Anterior cingulate cortex (tissue), 58 donors: ENCODE measurements at places on chromosomes 1 and 21.

- DNase-seq = no peak
Measured at GRCh38 chr21:39441502-39442475, 3.8 kb downstream of the LCA5L start.

- no peak for DNase-seq
Measured at GRCh38 chr1:231203259-231204057, 37.6 kb upstream of the GNPAT start.

DNA sequence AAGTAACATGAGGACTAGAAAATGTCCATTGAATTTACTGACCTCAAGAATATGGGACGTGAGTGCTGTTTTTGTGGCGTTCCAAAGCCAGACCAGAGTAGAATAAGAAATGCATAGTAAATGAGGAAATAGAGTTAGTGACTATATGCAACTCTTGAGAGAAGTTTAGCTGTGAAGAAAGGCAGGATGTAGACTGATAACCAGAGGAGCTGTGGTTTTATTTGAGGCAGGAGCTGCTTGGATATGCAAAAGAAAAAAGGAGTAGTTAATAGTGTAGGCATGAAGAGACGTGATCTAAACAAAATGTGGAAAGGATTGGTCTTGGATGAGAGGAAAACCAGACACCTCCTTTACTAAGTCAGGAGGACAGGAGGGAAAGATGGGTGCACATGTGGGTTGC is 28.2 kb downstream of the DNAH14 start:
- DNase-seq = no peak

- DNase-seq = no peak
Measured at GRCh38 chr1:52943876-52944416, 16.9 kb downstream of the SCP2 start.

DNA sequence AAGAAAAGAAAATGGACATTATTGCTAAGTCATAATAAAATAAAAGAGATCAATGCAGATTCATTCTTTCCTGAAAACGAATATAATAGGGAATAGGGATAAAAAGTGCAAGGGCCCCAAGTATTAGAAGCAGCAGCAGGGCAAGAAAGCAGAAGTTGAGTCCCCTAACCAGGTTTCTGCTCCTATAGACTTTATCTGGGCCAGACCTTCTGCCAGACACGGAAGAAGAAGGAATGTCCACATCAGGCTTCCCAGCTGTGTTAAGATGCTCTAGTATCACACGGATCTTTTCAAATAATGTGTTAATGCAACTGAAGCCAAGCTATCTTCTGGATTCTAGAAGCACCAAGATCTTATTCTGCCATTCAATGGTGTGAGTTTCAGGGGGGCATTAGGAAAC is 26.9 kb downstream of the CD244 start:
- DNase-seq = no peak
